ENCODE measurements at places on chromosomes 6 and 20.

DNA sequence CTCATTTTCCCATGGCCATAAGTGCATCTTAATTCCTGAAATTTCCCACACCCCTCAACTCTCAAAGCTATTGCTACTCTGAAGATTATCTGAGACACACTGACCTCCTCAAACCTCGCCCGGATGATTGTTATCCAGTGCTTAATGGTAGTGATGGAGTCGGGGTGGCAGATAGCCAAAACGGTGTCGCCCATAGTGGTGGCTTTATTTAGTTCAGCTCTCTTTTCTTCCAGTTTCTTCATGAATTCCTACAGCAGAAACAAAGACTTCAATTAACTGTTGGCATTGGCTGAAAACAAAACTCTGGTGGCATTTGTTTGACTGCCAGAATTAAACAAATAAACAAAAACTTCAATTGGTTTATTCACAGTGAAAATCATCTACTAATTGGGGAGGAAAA is 165.4 kb downstream of the DST start:
- no peak for DNase-seq

GRCh38 chr6:29647927-29648642 is 8.8 kb upstream of the MOG start:
- DNase-seq = peak; percentile 41

- DNase-seq = no peak
Measured at GRCh38 chr6:169234634-169235033, 19.0 kb downstream of the THBS2 start.

GRCh38 chr6:135906542-135906941 is 55.0 kb downstream of the PDE7B start:
- no peak for DNase-seq

- DNase-seq = no peak
Measured at GRCh38 chr6:90144928-90145555, 151.6 kb downstream of the BACH2 start.

GRCh38 chr6:166330612-166331011 is 11.7 kb downstream of the SFT2D1 start:
- no peak for DNase-seq

DNA sequence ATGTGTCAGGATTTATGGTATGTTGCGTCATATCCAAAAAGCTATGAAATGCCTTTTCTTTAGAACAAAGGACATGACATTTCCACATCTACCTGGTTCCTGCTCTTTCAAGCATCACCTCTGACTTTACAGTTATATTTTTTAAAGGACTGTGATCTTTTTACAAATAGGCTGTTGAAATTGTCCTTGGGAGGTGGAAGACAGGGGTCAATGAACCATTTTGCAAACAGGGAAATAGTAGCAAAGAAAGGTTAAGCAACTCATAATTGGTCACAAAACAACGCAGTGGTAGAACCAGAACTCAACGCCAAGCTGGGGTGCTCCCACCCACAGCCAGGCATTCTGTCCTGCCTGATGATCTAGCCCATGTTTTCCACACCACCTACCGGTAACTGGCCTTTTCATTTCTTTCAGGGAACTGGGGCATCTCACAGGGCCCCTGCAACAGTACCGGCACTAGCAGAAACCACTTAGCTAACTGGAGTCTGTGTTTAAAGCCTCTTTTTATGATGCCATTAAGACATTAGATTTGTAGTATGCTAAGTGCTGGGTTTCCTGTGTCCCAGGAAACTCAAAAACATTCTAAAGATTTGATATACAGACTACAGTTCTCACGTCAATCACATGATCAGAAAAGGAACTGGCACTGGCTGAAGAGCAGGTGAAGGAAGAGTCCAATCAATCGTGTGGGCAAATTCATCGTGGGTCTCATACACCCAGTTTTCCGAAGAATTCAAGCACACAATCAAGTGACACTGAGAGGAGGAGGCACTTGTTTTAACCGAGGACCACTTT is 13.9 kb downstream of the ZNF217 start:
- peak; percentile 91 for DNase-seq

DNA sequence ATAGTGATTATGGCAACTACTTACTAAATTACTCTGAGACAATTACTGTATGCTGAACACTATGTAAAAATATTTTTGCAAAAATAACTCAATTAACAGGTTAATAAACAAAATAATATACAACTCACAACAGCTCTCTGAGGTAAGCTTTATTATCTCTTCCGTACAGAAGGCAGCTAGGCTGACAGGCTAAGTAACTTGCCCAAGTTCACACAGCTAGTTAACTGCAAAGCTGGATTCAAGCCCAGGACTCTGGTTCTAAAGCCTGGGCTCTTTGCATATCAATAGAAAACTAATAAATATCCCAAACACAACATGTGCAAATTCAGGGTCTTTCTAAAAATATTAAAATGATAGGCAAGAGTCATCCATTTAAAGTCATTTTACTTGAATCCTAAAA is 169.5 kb upstream of the BEND3 start:
- no peak for DNase-seq

GRCh38 chr6:153588330-153588729 is 450.7 kb upstream of the OPRM1 start:
- no peak for DNase-seq

DNA sequence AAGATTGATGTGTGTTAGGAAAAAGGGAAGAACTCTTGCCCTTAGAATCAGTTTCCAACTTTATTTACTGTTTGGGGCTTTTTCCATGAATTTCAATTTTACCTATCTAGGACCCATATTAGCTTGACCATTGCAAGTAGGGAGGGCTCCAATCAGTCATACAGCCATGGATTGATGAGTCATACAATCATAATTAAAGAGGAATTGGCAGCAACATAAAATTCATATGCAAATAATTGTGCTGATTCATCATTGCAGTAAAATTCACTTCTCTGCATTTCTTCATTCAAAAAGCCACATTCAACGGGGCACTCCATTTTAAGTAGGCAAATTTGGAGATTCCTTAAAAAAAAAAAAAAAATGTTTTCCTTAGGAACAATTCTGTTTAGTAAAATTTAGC is 1016.4 kb downstream of the KIF16B start:
- DNase-seq = no peak

- DNase-seq = peak; percentile 70
Measured at GRCh38 chr20:1533059-1533458, 24.4 kb downstream of the SIRPD start.

DNA sequence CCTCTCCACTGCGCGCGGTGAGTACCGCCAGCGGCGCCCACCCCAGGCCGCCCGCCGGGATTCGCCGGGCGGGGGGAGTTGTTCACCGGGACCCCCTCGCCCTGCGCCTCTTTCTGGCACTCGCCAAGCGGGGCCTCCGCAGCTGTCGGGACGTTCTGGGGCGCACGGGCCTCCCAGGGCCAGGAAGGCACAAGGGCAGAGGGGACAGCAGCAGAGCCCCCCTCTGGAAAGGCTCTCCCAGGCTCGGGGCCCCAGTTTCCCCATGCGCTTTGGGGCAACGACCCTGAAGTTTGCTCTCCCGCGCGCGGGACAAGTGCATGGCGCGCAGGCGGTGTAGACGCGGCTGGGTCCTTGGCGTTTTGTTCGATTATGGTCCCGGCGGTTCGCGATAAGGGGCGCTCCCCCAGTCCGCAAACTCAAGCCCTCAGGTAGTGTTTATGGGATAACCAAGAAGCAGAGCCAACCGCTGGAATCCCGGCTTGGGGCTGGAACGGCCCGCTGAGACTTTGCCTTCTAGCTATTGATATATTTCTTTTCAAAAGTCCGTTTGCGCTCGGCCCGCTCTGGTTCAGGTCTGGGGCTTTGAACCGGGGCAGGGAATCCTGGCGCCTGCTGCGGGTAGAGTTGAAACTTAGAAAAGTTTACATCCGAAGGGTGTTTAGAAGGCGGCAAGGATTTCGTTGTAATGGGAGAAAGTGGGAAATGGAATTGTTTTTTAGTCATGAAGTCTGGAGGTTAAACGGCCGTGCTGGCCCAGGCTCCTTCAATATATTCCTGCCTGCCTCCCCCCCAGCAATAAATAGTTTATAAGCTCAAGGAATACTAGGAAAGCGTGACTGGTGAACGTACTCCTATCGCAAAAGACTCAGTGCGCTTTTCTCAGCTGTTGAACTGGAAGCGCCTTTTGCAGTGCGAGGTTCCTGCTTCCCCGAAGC is 595 bp downstream of the EYA2 start:
- DNase-seq = no peak

DNA sequence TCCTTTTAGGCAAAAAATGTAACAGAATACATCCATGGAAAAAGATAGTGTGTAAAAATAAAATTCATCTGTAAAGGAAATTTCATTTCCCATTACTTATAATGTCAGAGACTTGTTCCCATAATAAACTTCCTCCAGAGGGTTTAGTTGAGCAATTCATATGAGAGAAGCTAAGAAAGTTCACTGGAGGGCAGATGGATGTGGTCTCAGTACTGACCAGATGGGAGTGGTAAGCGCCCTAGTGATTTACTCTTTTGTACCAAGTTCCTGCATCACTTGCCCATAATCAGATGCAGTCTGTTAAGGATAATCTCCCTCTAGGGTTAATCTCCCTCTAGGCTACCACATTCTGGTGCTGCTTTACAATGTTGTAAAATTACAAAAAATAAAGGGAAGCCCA is 61.7 kb downstream of the ESF1 start:
- peak; percentile 60 for DNase-seq

DNA sequence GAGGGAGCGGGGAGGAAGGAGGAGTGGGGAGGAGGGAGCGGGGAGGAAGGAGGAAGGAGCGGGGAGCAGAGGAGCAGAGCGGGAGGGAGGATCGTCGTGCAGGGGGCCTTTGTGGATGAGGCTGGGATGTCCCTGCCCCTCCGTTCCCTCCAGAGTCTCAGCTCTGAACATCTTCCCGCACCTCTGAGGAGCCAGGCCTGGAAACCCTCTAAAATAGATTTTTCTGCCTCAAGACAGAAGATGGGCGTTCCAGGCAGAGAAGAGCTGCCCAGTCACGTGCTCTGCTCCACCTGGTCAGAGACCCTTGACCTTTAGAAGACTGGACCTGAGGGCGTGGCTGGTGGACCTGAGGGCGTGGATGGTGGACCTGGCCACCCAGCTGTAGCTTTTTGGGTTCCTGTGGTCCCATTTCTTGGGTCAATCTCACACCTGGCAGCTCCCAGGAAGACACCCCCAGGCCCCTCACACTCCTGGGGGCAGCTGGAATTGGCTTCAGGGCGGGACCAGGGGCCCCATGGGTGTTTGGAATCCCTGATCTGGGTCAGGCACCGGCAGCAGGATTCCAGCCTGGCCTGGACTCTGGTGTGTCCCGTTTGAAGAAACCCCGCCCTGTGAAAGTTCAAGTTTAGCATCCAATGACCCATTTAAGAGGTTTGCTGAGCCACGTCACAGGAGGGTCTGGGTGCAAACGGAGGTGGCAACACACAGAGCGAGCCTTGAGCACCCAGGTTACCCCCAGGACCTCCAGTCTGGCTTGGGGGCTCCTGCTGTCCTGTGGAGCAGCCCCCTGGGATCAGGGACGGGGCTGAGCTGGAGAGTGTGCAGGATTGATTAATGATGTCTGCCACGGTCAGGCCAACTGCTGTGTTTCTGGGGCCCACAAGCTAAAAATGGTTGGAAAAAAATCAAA is 96.9 kb upstream of the BHLHE23 start:
- peak; percentile 20 for DNase-seq

GRCh38 chr6:91185072-91185471 is 598.2 kb upstream of the MAP3K7 start:
- no peak for DNase-seq

- DNase-seq = no peak
Measured at GRCh38 chr20:35088231-35089145, 4.1 kb downstream of the TRPC4AP start.

DNA sequence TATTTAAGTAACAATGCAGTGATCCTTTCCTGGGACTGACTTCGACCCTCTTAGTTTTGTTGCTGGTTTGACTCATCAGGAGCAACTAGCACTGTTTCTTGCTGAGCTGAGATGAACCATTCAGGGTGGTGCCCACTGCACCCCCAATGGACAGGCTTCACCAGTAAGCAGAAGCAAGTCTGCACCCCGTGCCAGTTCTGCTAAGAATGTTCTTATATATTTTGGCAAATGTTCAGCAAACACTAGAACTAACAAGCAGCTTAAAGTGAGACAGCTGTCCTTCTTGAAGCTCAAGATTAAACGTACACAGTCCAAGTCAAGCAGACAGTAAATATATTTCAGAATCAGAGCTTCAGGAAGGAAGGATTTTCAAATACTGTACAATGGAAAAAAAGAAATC is 561.3 kb upstream of the CDH4 start:
- no peak for DNase-seq

- no peak for DNase-seq
Measured at GRCh38 chr6:111837641-111838500, 35.4 kb downstream of the FYN start.
